Uterus (tissue), 4 donors: ENCODE measurements at places on chromosomes 5 and 9.
A peak's percentile ranks its signal among the peaks of the same experiment; 100 is the strongest.

DNA sequence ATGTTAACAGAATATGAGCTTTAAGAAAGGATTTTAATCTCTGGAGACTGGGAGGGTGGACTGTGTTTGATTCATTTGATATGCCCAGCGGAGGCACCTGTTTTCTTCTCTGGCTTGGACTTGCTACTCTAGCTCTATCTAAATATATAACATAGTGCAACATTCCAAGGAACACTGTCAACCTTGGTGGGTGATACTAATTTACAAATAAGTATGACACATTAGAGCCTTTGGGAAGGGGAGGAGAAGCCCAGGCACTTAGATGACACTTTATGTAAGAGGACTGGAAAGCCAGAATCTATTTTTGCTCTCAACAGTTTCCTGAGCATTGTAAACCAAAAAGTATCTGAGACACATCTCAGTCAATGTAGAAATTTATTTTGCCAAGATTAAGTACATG is 83.4 kb upstream of the SHISAL2B start:
- H3K4me3 ChIP-seq: no peak overlapping the region
- no peaks in the 10 kb centered on the region for H3K27me3 ChIP-seq
- no peaks in the 10 kb centered on the region for H3K4me1 ChIP-seq
- H3K27ac ChIP-seq: no peak overlapping the region

- DNase-seq: no peak
- H3K27me3 ChIP-seq: no peaks in the 10 kb centered on the region
- no peaks in the 10 kb centered on the region for H3K36me3 ChIP-seq
Observed at GRCh38 chr5:167145841-167146240, 1145.6 kb upstream of the WWC1 start.

DNA sequence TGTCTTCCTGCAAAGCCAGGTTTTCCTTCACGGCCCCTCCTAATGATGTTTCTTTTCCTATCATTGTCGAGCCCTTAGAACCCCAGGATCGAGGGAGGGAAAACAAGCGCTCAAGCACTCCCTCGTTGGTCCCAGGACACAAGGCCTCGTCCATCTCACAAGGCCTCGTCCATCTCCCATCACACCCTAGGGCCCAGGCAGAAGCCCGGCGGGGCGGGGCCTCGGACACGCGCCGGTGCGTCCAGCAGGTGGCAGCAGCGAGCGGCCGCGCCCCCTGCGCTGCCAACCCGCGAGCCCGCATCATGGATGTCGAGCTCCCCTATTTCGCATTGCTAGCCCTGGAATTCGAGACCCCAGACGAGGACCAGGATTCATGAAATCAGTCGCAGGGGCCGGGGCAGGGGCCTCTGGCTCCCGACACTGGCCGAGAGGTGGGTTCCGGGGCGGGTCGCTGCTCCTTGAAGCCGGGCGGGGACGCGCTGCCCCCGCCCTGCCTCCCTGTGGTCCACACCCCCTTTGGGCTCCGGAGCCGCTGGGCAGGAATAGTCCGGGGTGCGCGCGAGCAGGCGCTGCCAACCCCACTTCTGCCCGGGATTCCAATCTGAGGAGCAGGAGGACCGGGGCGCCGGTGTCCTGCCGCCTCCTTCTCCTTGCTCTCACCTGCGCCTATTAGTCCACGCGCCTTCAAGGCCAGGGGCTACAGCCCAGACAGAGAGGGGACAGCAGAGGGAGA is at the start of gene ABLIM3:
Gene ABLIM3, plus strand, starts transcription at position 270 of the 733 bp plus-strand sequence. CDS start 603 bp downstream, outside the sequence.
- peak; percentile 53 for DNase-seq
- H3K27me3 ChIP-seq: no peaks in the 10 kb centered on the region
- no peaks in the 10 kb centered on the region for H3K36me3 ChIP-seq
- H3K4me1 ChIP-seq: peaks cover 12% of the 10 kb centered on the region

GRCh38 chr5:14483504-14484157 is 98.0 kb upstream of the OTULINL start:
- no peak overlapping the region for H3K27ac ChIP-seq
- DNase-seq: no peak
- H3K36me3 ChIP-seq: no peaks in the 10 kb centered on the region
- no peaks in the 10 kb centered on the region for H3K4me1 ChIP-seq

DNA sequence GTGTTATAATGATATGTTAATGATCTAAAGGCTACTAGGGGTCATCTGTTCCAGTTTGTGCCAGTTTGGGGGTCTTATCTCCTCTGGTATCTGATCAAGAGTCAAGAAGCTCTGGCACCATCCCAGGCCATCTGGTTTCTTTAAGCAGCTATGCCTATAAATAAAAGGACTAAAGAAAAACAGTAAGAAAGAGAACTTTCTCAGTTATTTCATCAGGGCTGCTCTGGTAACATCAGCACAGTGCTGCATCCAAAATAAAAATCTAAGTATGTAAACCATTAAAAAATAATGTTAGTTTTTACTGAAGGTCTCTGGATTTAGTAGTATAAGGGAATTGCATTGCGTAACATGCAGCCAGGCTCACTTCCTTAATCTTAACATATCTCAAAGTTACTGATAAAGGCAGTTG is 185.0 kb downstream of the NR2F1-AS1 start:
- H3K27me3 ChIP-seq: no peaks in the 10 kb centered on the region
- no peak overlapping the region for H3K27ac ChIP-seq
- H3K4me3 ChIP-seq: no peak overlapping the region
- H3K4me1 ChIP-seq: no peaks in the 10 kb centered on the region
- peak; percentile 28 for DNase-seq

DNA sequence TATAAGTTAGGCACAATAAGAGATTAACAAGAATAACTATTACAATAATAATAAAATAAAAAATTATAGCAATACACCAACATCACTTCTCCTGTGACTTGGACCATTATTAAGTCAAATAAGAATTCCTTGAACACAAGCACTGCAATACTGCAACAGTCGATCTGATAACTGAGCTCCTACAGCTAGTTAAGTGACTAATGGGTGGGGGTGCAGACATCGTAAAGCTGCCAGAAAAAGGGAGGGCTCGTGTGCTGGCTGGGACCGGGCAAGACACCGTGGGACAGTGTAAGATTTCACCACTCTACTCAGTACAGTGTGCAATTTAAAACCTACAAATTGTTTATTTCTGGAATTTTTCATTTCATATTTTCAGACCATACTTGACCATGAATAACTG is 78.8 kb downstream of the SNX24 start:
- no peak for DNase-seq
- no peaks in the 10 kb centered on the region for H3K36me3 ChIP-seq
- no peak overlapping the region for H3K4me3 ChIP-seq
- H3K4me1 ChIP-seq: no peaks in the 10 kb centered on the region

DNA sequence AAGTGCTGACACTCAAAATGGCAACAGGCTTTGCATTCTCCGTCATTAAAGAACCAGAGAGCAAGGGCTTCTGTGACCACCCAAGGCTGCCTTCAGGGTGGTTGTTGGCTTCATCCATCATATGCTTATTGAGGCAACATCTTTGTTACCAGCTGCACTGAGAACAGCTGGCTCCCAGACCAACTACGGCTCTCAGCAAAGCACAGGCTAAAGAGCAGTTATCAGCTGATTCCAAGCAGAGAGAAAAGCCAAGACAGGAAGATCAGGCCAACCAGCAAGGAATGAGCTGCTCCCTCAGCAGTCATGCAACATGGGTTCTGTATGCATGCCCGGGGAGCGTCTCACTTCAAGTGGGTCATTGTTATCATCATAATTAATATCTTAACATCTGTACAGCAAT is 358.9 kb downstream of the ACTL7B start:
- no peaks in the 10 kb centered on the region for H3K27me3 ChIP-seq
- no peak for DNase-seq
- no peak overlapping the region for H3K27ac ChIP-seq
- H3K4me1 ChIP-seq: no peaks in the 10 kb centered on the region
- no peaks in the 10 kb centered on the region for H3K36me3 ChIP-seq

GRCh38 chr9:92385001-92385400 is 19.4 kb downstream of the OGN start:
- H3K27ac ChIP-seq: peak overlapping the region; percentile 62
- H3K4me3 ChIP-seq: no peak overlapping the region
- DNase-seq: no peak
- no peaks in the 10 kb centered on the region for H3K27me3 ChIP-seq
- H3K36me3 ChIP-seq: no peaks in the 10 kb centered on the region

- H3K4me1 ChIP-seq: no peaks in the 10 kb centered on the region
- no peak overlapping the region for H3K27ac ChIP-seq
- no peak for DNase-seq
- no peaks in the 10 kb centered on the region for H3K27me3 ChIP-seq
- H3K36me3 ChIP-seq: no peaks in the 10 kb centered on the region
- no peak overlapping the region for H3K4me3 ChIP-seq
Observed at GRCh38 chr5:158511454-158511853, 588.3 kb downstream of the EBF1 start.

- H3K4me3 ChIP-seq: no peak overlapping the region
- H3K4me1 ChIP-seq: no peaks in the 10 kb centered on the region
- no peaks in the 10 kb centered on the region for H3K27me3 ChIP-seq
- no peaks in the 10 kb centered on the region for H3K36me3 ChIP-seq
- DNase-seq: no peak
- H3K27ac ChIP-seq: no peak overlapping the region
Observed at GRCh38 chr5:172186114-172186695, 1.8 kb downstream of the STK10 start.

GRCh38 chr5:111498346-111498745 is 14.0 kb downstream of the STARD4 start:
- no peak for DNase-seq
- no peak overlapping the region for H3K4me3 ChIP-seq
- no peaks in the 10 kb centered on the region for H3K36me3 ChIP-seq
- no peaks in the 10 kb centered on the region for H3K27me3 ChIP-seq
- H3K27ac ChIP-seq: no peak overlapping the region

- H3K36me3 ChIP-seq: no peaks in the 10 kb centered on the region
- DNase-seq: no peak
- no peak overlapping the region for H3K27ac ChIP-seq
- no peaks in the 10 kb centered on the region for H3K4me1 ChIP-seq
- H3K4me3 ChIP-seq: no peak overlapping the region
Observed at GRCh38 chr5:19492861-19493260, 495.1 kb downstream of the CDH18 start.

- no peaks in the 10 kb centered on the region for H3K36me3 ChIP-seq
- no peak overlapping the region for H3K27ac ChIP-seq
- no peaks in the 10 kb centered on the region for H3K27me3 ChIP-seq
- no peak overlapping the region for H3K4me3 ChIP-seq
- no peaks in the 10 kb centered on the region for H3K4me1 ChIP-seq
Observed at GRCh38 chr9:79817438-79818004, 245.8 kb downstream of the TLE4 start.

GRCh38 chr5:142871363-142872193 is 101.4 kb downstream of the ARHGAP26 start:
- no peak overlapping the region for H3K4me3 ChIP-seq
- H3K4me1 ChIP-seq: no peaks in the 10 kb centered on the region
- no peaks in the 10 kb centered on the region for H3K36me3 ChIP-seq
- no peaks in the 10 kb centered on the region for H3K27me3 ChIP-seq
- no peak overlapping the region for H3K27ac ChIP-seq
- DNase-seq: peak; percentile 56

- H3K4me1 ChIP-seq: no peaks in the 10 kb centered on the region
- no peak overlapping the region for H3K27ac ChIP-seq
- H3K4me3 ChIP-seq: no peak overlapping the region
- no peaks in the 10 kb centered on the region for H3K27me3 ChIP-seq
- no peak for DNase-seq
Observed at GRCh38 chr9:121801579-121801978, 150.1 kb downstream of the DAB2IP start.

DNA sequence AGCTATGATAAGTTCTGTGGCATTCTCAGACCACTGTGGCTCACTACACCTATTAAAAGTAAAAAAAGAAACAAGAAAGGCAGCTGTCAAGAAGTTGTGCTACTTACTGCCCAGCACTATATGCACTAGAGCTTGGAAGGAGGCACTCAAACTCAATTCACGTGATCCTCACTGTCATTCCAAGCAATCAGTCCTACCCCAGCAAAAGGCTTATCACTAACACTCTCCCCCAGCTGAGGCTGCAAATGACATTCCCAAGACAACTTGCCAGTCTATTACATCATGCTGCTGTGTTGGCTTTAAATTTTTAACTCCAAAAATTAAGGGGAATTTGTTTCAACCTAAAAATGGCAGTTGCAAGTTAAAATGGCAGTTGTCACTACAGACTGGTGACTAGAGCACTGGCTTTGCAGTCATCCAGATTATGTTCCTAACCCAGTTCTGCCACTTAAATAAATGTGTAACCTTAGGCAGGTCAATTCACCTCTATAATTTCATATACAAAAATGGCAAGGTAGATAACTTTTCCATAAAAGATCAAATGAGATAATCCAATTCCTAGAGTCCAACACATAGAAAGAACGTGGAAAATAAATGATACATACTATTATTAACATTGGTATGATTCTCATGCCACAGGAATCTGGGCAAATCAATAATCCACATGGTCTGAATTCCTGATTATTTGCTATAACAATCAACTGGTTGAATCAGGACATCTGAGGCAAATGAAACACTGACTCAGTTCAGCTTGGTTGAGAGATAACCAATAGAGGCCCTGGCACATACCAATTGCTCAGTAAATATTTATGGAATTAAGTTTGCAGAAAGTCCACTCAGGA is 52.4 kb downstream of the FBXW11 start:
- no peak overlapping the region for H3K4me3 ChIP-seq
- H3K36me3 ChIP-seq: no peaks in the 10 kb centered on the region
- peaks cover 6% of the 10 kb centered on the region for H3K4me1 ChIP-seq

DNA sequence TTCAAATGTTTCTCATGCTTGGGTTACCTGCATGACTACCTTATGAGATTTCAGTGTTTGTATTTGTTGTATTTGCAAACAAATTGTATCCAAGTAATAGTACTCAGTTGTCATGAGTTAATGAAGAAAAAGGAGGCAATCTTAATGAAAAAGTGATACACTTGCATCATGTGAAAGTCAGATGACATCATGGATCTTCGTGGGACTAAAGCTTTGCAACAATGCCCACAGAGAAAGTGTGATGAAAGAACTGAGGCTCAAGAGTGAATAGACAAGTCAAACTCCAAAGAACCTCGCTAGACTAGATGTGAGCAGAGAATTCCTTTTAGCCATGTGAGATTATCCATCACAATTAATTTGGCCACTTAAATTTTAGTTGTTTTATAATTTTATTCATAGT is 75.4 kb upstream of the ADRB2 start:
- DNase-seq: no peak
- no peaks in the 10 kb centered on the region for H3K27me3 ChIP-seq
- H3K36me3 ChIP-seq: no peaks in the 10 kb centered on the region
- H3K27ac ChIP-seq: no peak overlapping the region
- no peak overlapping the region for H3K4me3 ChIP-seq
- no peaks in the 10 kb centered on the region for H3K4me1 ChIP-seq

GRCh38 chr9:89634995-89635742 is 30.4 kb downstream of the GADD45G start:
- peaks cover 9% of the 10 kb centered on the region for H3K4me1 ChIP-seq
- no peak overlapping the region for H3K4me3 ChIP-seq
- peak overlapping the region; percentile 85 for H3K27ac ChIP-seq
- DNase-seq: no peak
- no peaks in the 10 kb centered on the region for H3K27me3 ChIP-seq
- H3K36me3 ChIP-seq: no peaks in the 10 kb centered on the region
